ENCODE measurements at places on chromosomes 1 and 21. TPM values are rescaled to one million over a fixed set of nuclear protein-coding genes. Genes with fewer than 3 reads are reported as not detected.

- H3K36me3 ChIP-seq = no peaks in the 10 kb centered on the region
- H3K4me3 ChIP-seq = no peak overlapping the region
- no peaks in the 10 kb centered on the region for H3K4me1 ChIP-seq
- no peak overlapping the region for H3K27ac ChIP-seq
- no peak for DNase-seq
These were observed 5.4 kb upstream of the SIM2 start for GRCh38 chr21:36693489-36694030.

DNA sequence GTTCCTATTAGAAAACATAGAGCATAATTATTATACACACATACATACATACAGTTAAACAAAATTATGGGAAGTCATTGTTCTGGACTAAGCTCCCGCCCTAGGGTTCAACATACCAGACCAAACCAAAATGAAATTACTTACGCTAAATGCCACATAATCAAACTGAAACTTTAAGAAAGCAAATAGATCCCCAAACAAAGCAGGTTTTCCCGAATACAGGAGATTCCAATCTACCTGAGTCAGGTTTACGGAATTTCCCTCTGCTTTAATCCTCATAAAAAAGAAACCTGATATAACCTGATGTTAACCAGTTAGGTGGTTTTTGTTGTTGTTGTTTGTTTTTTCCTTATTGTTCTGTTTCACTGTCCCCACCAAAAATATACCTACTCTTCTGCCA lies 1886.9 kb downstream of the NCAM2 start:
- no peaks in the 10 kb centered on the region for H3K4me1 ChIP-seq
- DNase-seq = no peak
- no peaks in the 10 kb centered on the region for H3K27me3 ChIP-seq

GRCh38 chr1:51154776-51155175 lies 52.7 kb downstream of the C1orf185 start:
- H3K36me3 ChIP-seq = no peaks in the 10 kb centered on the region
- no peaks in the 10 kb centered on the region for H3K27me3 ChIP-seq
- no peak for DNase-seq
- H3K4me3 ChIP-seq = no peak overlapping the region

DNA sequence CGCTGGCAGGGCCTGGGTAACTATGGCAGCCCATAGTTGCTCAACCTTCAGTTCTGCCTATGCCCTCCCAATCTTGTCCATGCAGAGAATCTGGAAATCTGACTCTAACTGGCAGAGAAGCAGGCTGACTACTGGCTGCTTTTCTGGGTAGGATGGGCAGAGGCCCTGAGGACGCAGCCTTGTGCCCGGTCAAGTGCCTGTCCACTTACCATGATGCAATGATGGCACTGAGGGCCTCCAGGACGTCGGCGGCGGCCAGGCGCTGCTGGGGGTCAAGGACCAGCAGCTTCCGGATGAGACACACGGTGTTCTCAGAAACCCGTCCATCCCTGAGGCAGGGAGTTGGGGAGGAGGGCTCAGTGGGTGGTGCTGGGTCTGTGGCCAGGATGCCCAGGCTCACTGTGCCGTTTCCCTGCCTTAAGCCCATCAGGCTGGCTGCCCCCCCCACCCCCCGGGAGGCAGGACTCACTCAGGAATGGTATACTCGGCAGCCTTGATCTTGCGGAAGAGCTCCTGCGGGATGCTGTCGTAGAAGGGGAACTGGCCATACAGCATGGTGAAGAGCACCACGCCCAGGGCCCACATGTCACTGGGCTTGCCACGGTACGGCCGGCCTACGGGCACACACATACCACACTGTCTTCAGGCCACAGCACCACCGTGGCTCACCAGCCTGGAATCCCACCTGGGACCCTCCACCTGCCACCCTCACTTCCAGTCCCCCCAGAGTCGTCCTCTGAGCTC lies 20.4 kb upstream of the EVA1B start:
- peaks cover 51% of the 10 kb centered on the region for H3K36me3 ChIP-seq
- H3K4me1 ChIP-seq = peaks cover 16% of the 10 kb centered on the region
- DNase-seq = no peak
- H3K27ac ChIP-seq = no peak overlapping the region

Gene BRINP3
- total RNA-seq = not detected

Gene TOMM40L
- total RNA-seq = 8.2 TPM

Gene VPS13D
- total RNA-seq = 96.3 TPM

- no peaks in the 10 kb centered on the region for H3K4me1 ChIP-seq
- H3K36me3 ChIP-seq = no peaks in the 10 kb centered on the region
- no peak overlapping the region for H3K27ac ChIP-seq
- no peak for DNase-seq
- H3K4me3 ChIP-seq = no peak overlapping the region
These were observed 26.4 kb downstream of the KIF26B start for GRCh38 chr1:245181158-245181517.

DNA sequence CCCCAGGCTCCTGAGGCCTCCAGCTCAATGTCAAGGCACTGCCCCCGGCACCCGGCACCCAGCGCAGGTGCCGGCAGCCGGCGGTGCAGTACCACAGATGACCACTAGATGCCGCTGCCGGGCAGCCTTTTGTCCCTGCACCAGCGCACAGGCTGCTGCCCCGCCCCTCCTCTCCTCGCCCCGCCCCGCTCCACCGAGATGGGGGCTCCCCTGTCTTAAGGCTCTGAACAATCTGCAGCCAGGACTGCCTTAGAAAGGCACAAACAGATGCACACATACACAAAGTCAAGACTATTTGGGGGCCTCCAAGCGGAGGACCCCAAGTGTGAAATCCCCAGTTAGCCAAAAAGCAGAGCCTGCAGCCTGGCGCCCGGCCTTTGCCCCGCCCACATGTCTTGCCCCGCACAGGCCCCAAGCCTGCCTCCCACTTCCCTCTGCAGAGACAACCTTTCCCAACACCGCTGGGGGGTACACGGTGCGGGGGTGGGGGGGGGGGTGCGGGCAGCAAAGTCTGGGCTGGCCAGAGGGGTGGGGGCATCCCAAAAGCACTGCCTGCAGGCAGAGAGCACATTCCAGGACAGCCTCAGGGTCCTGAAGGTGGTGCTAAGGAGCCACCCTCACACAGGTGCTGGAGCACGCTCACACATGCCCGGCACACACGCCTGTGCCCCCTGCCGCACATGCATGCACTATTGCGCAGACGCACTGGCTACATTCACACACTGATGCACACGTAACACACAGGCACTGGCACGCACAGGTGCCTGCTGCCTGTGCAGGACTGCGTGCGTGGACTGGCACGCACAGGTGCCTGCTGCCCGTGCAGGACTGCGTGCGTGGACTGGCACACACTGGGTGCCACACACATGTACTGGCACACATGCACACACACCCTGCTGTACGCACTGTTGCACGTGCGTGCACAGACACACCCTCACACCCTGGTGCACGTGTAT lies 37.1 kb downstream of the ARHGEF16 start:
- no peaks in the 10 kb centered on the region for H3K27me3 ChIP-seq
- H3K36me3 ChIP-seq = no peaks in the 10 kb centered on the region
- DNase-seq = peak; percentile 83
- H3K4me3 ChIP-seq = no peak overlapping the region
- H3K4me1 ChIP-seq = no peaks in the 10 kb centered on the region

DNA sequence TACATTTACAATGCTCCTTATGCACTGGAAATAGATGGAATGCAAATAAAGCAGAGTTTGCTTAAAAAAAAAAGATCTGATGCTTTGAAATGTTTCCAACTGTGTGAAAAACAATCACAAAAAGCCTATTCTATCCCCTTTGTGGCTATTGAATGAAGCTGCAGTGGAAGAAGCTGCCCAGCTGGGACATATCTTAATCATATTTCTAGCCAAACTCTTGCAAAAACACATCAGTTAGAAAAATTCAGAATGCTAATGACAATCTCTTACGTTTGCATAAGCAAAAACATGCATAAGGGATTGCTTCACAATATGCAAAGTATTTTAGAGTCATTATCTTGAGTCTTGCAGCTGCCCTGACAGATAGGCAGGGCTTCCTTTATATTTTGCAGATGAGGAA lies 526.4 kb upstream of the USP24 start:
- no peak overlapping the region for H3K27ac ChIP-seq
- H3K36me3 ChIP-seq = no peaks in the 10 kb centered on the region
- no peaks in the 10 kb centered on the region for H3K4me1 ChIP-seq
- H3K27me3 ChIP-seq = no peaks in the 10 kb centered on the region
- no peak overlapping the region for H3K4me3 ChIP-seq

DNA sequence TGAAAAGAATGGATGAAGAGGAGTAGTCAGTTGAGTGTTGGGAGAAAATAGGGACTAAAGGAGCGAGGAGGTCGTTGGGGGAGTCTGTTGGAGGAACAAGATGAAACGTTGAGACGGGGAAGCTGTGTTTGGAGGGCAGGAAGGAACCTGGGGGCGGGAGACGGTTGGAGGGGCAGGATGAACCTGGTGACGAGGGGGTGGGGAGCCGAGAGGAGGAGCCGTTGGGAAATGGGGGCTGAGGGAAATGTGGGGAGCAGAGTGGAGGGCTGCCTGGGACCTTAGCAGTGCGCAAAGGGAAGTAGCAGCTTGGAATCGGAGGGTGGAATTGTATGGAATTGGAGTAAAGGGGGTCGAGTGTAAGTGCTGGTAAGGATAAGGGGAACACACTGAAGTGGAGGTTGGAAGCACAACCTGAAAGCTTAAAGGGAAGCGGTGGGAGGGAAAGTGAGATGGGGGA lies 630 bp downstream of the MTF2 start:
- peak; percentile 3 for DNase-seq
- peaks cover 46% of the 10 kb centered on the region for H3K4me1 ChIP-seq
- peak overlapping the region; percentile 96 for H3K27ac ChIP-seq
- no peaks in the 10 kb centered on the region for H3K27me3 ChIP-seq
- peak overlapping the region; percentile 97 for H3K4me3 ChIP-seq

Gene PAQR6
- total RNA-seq = 1.7 TPM

Gene LINGO4
- total RNA-seq = 0.52 TPM

Gene KDF1
- total RNA-seq = 2.2 TPM

GRCh38 chr21:37509802-37510393 lies 143.3 kb downstream of the DYRK1A start:
- H3K4me1 ChIP-seq = no peaks in the 10 kb centered on the region
- no peak overlapping the region for H3K27ac ChIP-seq
- DNase-seq = no peak
- no peaks in the 10 kb centered on the region for H3K27me3 ChIP-seq
- no peak overlapping the region for H3K4me3 ChIP-seq
- peaks cover 88% of the 10 kb centered on the region for H3K36me3 ChIP-seq

DNA sequence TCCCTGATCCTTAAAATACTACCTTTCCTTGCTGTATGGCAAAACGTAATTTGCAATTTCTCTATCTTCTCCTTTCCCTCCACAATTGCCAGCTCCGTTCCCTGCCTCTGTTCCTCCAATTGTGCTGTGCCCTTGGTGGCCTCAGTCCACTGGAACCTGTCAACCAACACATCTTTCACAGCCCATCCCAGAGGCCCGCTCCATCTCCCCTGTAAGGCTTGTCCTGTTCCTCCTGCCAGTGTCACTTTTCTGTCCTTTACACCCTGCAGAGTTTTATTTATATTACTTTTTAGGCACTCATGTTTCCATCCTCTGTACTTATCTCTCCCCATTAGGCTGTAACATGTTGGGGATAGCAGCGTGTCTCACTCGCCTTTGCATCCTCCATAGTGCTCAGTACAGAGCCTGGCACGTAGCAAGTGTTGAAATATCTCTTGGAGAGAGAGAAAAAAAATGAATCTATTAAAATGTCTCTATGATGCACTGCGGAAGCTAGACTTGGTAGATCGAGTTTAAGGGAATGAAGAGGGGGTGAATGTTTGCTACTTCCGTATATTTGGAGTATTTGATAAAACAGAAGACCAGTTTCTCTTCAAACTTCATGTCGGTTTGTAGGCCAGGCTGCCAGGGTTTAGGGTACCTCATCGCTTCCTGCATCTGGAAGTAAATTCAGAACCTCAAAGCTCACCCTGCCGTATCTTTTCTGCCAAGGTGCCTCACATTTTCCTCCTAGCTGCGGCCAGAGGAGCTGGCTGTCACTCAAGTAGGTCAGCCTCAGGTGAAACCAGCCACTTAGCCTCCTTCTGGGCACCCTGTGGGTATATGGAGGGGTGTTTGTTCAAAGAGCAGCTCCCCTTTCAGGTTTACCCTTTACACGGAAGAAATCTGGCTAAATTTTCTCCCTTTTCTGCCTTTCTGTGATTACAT lies 303.8 kb downstream of the TM2D1 start:
- no peaks in the 10 kb centered on the region for H3K4me1 ChIP-seq
- H3K36me3 ChIP-seq = no peaks in the 10 kb centered on the region
- no peak for DNase-seq
- H3K4me3 ChIP-seq = no peak overlapping the region
- H3K27me3 ChIP-seq = no peaks in the 10 kb centered on the region

DNA sequence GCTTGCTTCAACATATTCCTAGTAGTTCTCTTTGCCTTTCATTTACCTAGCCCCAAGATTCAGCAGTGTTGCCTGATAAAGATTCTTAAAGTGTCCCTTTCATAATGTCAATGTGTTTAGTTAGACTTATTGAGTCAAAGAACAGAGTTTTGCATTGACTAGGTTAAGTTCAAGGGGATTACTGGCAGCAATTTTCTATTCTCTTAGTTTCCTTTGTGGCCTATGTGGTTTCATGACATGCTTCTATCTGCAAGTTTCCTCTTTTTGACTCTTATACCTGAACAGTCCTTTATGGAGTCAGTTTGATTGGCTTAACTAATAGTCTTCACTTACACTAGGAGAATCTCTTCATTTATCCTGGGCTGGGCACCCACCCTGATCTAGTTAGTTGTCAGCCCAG lies 151.3 kb downstream of the ADGRL4 start:
- H3K36me3 ChIP-seq = no peaks in the 10 kb centered on the region
- DNase-seq = no peak
- no peak overlapping the region for H3K4me3 ChIP-seq
- H3K27me3 ChIP-seq = no peaks in the 10 kb centered on the region
- no peaks in the 10 kb centered on the region for H3K4me1 ChIP-seq

Gene KCNJ9
- total RNA-seq = not detected

DNA sequence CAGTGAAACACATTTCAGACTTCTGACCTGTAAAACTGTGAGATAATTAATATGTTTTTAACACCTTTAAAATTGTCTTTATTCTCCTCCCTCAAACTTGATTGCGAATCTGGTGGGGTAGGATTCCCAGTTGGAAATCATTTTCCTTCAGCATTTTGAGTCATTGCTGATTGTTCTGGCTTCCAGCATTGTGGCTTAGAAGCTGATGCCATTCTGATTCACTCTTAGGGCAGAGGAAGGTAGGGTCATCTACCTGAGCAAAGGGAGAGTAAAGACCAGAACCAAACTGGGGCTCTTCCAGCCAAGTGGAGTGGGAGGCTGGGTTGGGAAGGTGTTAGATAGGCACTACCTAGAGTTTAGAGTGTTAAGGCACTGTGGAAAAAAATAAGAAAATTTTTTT lies 61.2 kb downstream of the MPZL1 start:
- H3K27ac ChIP-seq = no peak overlapping the region
- DNase-seq = no peak
- H3K4me1 ChIP-seq = no peaks in the 10 kb centered on the region
- no peak overlapping the region for H3K4me3 ChIP-seq
- no peaks in the 10 kb centered on the region for H3K36me3 ChIP-seq

- DNase-seq = no peak
- H3K27ac ChIP-seq = peak overlapping the region; percentile 95
- no peaks in the 10 kb centered on the region for H3K36me3 ChIP-seq
- peaks cover 24% of the 10 kb centered on the region for H3K4me1 ChIP-seq
- H3K4me3 ChIP-seq = peak overlapping the region; percentile 99
These were observed 831 bp downstream of the TIPRL start for GRCh38 chr1:168179438-168180147.

Gene TTC34
- 4.9 TPM for total RNA-seq

Gene HSPB7
- total RNA-seq = not detected

GRCh38 chr1:225465793-225466517 lies 38.1 kb upstream of the LBR start:
- H3K27me3 ChIP-seq = no peaks in the 10 kb centered on the region
- no peaks in the 10 kb centered on the region for H3K36me3 ChIP-seq
- DNase-seq = no peak
- no peak overlapping the region for H3K4me3 ChIP-seq
- peaks cover 58% of the 10 kb centered on the region for H3K4me1 ChIP-seq
- no peak overlapping the region for H3K27ac ChIP-seq

Gene FAAH
- total RNA-seq = 7.7 TPM
